ENCODE measurements at places on chromosomes 2 and 18. TPM values are rescaled to one million over a fixed set of nuclear protein-coding genes. Genes with fewer than 3 reads are reported as not detected.

FMNL2 gene
- total RNA-seq, result 46.5 TPM

PNPT1 gene
- 36.4 TPM for total RNA-seq

VWA3B gene
- not detected for total RNA-seq

SP140L gene
- 11.7 TPM for total RNA-seq

FBXO15 gene
- total RNA-seq, result 0.56 TPM

RFX8 gene
- total RNA-seq, result not detected

RIT2 gene
- not detected for total RNA-seq

CDH19 gene
- not detected for total RNA-seq

UGT1A5 gene
- total RNA-seq, result 0.53 TPM

ALPG gene
- total RNA-seq, result not detected

GKN2 gene
- not detected for total RNA-seq

GALNT14 gene
- total RNA-seq, result 42.0 TPM

SCYGR2 gene
- not detected for total RNA-seq

OTOF gene
- not detected for total RNA-seq

PRKCE gene
- 2.6 TPM for total RNA-seq

CPO gene
- not detected for total RNA-seq

NTSR2 gene
- total RNA-seq, result not detected

NDUFAF7 gene
- total RNA-seq, result 12.0 TPM

Measured in foreskin keratinocyte (primary cell).